IPS-NIHi11 (cell line): ENCODE measurements at places on chromosomes 2 and 18.

DNA sequence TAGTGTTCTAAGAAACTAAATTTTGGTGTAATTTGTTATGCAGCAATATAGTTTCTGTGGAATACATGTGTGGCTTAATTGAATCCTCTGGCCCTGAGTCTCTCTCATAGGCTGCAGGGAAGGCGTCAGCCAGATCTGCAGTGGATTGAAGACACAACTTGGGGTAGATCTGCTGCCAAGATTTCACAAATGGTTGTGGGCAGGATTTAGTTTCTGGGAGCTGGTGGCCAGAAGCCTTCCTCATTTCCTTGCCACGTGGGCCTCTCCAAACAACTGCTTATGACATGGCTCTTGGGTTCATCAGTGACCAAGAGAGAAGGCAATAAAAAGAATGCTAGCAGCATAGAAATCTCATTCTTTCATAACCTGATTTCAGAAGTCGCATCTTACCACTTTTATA, 28.2 kb downstream of the CCDC102B start:
- DNase-seq: no peak

DNA sequence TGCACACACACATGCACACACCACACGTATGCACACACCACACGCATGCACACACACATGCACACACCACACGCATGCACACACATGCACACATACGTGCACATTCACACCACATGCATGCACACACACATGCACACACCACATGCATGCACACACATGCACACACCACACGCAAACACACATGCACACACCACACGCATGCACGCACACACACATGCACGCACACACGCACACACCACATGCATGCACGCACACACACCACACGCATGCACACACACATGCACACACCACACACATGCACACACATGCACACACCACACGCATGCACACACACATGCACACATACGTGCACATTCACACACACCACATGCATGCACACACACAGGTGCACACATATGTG, 169.8 kb upstream of the SALL3 start:
- DNase-seq: no peak

DNA sequence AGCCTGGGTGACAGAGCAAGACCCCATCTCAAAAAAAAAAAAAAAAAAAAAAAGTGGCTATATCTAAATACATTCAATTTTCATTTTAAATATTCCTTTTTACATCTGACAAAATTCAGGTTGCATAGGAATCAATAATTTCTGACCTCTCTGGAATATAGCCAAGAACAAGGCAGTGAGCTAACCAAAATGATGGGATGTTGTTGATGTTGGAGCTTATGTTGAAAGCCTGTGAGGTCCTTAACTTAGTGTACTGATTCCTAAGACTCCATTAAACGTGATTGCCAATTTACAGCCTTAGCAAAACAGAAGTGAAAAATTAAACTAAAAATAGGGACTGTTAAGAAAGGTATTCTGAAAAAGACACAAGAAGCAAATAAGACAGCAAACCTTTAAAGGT, 109.6 kb downstream of the MEP1B start:
- DNase-seq: no peak

DNA sequence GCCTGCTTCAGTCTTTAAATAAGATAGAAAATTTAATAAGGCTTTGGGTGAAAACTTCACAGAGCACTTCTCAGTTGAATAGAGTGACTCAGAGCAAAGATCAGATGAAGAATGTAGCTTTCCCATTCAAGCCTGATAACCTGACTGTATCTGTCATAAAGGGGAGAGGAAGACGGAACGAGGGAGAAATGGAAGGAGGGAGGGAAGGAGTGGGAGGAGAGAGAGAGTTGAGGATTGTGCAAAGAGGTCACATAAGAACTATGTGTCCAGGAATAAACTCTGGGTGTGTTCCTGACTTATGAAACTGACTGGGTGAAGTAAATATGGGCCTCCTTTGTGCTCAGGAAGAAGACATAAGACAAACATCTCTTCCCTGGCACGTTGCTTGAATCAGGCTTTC, 385.5 kb downstream of the LPIN1 start:
- DNase-seq: no peak

DNA sequence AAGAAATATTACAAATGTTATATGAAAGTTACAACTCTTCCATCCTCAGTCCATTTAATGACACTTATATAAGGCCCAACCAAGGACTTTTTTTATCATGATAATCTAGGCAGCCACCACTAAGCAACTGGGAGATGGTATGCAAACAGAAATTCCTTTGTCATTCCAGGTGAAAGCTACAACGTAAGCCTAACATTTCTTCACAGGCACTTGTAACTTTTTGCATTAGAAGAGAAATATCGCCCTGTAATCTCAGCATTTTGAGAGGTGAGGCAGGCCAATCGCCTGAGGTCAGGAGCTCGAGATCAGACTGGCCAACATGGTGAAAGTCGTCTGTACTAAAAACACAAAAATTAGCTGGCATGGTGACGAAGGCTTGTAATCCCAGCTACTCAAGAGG, 581.2 kb upstream of the SLC8A1 start:
- peak; percentile 8 for DNase-seq
